Muscle of arm (tissue), 14 donors: ENCODE measurements at places on chromosomes 5 and 9.
A peak's percentile ranks its signal among the peaks of the same experiment; 100 is the strongest.

DNA sequence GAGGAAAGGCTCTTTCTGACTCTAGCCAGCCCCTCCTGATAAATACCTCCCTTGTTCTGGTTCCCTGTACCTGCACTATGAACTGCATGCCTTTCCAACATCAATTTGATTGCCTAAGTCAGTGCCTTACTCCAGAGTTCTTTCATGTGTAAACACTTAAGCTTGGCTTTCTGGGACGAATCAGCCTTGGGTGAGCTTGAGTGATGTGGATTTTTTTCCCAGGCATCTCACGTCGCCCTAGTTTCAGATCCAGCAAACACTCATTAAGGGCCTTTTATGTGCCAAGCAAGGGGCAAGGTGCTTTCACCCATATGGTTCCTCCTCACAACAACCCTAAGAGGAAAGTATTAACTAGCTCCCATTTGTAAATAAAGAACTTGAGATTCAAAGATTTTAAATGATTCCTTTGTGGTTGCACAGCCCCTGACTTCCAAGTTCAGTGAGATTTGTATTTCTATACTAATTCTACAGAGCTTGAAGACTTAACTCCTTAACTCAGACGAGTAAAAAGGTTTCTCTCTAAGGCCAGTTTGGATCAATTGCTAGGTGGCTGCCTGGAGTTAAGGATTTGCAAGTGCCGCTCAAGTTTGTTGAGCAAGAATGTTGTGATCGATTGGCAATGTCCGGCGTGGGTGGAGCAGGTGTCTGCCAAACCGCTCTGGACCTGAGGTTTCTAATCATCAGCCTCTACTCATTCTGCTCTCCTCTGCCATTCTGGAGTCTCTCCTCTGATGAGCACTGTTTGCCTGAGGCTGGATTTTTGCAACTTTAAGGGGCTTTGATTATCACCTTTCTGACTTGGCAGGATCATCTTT is 20.2 kb upstream of the TJP2 start:
- no peak for DNase-seq

GRCh38 chr5:157862183-157862851 is 3.4 kb upstream of the CLINT1 start:
- DNase-seq, result no peak

GRCh38 chr5:57298985-57299491 is 125.2 kb downstream of the GPBP1 start:
- DNase-seq, result peak; percentile 89

- DNase-seq, result peak; percentile 52
Measured at GRCh38 chr9:29211580-29212396, 1638.5 kb upstream of the C9orf72 start.

DNA sequence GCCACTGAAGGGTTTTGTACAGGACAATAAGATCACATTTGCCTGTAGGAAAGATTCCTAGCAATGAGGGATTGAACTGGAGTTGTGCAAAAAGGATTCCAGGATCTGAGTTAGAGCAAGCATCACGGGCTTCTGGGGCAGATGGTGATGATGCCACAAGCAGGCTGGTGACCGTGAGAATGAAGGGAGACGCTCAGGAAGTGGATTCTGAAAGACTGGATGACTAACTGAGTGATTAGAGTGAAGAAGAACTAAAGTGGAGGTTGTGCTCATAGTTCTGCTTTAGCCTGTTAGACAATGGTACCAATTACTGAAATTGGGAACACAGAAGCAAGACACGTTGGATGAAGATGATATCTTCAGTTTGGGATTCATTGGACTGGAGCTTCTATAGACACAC is 168.2 kb downstream of the CD180 start:
- no peak for DNase-seq

DNA sequence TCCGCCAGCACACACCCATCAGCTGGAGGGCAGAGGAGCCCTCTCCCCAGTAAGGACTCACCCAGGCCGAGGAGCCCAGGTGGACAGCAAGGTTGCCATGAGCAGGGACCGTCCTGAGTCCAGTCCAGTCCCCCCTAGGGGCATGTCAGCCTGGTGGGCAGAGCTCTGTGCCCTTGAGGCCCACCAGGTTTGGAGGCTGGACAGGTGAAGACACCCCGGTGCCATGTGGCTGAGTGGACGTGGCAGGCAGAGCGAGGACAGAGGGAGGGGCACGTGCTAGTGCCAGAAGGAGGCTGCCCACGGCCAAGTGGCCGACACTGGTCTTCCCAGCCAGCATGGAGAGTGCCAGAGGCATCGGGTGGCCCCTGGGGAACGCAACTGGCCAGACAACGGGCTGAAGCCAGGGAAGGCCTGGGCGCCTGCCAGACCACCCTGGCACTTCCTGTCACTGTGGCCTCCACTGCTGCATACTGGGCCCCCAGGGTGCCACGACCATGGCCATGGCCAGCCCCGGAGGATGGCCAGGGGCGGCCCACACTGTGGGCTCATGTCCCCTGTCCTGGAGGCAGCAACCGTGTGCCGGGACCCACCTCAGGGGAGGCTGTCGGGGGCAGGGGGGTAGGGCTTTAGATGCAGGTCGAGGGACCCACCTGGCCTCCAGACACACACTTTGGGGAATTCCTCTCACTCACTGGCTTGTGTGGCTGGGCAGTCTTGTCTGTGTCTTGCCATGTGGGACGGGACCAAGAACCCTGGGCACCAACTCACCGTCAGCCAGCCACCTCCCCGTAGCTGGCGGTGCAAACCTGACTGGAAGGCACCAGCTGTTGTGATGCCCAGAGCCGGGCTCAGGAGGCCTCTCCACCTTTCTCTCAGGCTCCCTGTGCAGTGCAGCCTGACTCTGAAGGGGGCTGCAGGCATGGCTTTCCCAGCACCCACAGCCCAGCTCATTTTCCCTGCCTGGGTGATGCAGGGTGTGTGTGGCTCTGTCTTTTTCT is 42.3 kb upstream of the LPCAT1 start:
- DNase-seq, result no peak

DNA sequence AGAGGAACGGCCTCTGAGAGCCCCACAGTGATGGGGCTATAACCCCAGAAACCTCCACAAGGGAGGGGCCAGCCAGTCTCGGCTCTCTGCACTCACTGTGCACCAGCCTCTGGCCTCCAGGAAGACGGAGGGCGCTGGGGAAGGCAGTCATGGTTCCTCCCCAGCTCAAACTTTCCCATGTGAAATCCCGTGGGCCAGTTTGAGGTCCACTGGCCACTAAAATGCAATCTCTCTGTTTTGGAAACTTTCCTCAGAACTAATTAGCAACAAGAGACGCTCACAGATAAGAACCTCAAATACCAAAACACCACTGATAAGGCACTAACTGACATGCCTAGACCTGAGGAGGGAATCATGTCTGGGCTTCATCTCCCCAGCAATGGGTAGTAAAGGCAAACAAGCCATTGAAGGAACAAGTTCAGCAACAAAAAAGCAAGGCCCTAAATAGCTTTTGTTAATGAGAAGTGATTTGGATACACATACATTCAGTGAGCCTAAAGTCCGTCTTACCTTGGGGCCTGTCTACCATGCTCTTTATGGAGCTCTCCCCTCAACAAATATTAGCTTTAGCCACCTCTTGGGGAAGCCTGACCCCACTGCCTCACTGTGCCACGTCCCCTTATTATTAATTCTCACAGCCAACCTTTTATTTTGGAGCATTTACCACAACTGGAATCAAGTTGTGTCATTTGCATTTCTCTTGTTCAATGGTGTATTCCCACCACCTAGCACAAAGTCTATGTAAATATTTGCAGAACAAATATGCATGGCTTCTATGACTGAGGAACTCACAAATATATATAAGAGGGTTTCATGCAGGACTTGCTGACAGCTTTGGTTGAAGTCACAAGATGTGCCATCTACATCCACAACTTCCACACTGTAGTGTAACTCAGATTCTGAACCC is 56.1 kb upstream of the GLRX start:
- DNase-seq, result no peak

- DNase-seq, result no peak
Measured at GRCh38 chr5:134101686-134102439, 12.6 kb upstream of the TCF7 start.

DNA sequence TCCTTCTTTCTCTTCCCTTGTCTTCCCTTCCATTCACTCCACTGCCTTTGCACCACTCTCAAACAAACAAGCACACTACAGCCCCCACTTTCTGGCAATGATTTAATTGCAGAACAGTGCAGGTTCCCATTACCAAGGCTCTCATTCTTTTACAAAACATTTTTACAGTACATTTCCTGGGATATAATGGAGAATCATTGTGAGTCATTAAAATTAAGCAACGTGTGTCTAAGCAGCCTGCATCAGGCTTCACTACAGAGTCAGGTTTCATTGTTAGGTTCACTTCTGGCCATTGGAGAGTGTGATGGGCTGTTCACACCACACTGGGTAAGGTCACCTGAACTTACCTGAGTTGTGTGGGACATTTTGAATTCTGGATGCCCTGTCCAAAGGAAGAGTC is 303.5 kb downstream of the TRIM32 start:
- no peak for DNase-seq

DNA sequence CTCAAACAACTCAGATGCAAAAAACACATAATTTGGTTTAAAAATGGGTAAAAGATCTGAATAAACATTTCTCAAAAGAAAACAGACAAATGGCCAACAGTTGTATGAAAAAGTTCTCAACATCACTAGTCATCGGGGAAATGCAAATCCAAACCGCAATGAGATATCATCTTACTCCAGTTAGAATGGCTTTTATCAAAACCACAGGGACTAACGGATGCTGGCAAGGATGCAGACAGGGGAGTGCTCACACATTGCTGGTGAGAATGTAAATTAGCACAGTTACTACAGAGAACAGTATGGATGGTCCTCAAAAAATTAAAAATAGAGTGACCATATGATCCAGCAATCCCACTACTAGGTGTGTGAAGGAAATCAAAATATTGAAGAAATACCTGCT is 589.1 kb upstream of the ADAMTS16 start:
- no peak for DNase-seq

DNA sequence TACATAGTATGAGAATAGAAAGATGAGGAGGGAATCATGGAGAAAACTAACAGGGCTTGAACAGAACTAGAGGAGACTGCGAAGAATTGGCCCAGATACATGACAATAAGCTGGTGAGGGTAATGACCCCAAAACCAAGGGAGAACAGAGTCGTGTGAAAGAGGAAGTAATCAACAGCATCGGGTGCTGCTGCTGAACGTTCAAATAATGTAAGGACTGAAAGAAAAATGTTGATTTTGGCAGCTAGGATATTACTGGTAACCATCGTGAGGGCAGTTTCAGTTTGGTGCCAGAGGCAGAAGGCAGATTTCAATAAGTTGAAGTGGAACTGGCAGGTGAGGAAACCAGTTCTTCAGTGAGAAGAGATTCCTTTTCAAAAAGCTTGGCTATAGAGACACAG is 66.8 kb upstream of the SMC2 start:
- no peak for DNase-seq
